ENCODE measurements at places on chromosomes 5 and 9.
A peak's percentile ranks its signal among the peaks of the same experiment; 100 is the strongest.

DNA sequence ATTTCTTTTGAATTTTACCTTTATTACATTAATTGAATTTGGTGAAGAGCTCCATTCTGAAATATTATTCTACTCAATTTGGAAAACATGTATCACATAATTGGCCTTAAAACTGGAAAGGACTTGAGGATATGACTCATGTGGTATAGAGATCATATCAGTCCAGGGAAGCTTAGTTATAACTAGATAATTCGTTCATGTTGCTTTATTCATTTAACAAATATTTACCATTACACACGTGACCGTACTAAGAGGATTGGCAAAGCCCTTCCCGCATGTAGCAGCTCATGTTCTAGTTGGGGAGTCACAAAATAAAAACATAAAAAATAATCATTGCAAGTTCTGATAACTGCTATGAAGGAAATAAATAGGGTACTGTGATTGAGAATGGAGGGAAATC, 1816.5 kb downstream of the MAT2B start:
- DNase-seq: no peak

DNA sequence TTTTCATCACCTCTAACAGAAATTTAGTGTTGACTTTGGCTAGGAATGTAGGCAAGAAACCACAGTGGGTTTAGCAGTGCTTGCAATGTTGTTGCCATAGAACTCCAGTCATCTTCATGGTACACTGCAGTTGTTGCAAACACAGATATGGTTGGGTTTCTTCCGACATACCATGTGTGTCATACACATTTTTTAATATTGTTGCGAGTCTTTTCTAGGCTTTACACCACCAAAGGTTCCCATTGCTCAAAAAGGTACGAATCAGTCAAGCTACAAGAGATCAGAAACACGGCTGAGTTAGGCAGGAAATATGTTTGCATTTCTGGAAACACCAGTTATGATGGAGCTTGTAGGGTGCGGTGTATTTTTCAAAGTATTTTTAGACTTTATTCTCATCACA, 172.4 kb downstream of the SYK start:
- DNase-seq: no peak

DNA sequence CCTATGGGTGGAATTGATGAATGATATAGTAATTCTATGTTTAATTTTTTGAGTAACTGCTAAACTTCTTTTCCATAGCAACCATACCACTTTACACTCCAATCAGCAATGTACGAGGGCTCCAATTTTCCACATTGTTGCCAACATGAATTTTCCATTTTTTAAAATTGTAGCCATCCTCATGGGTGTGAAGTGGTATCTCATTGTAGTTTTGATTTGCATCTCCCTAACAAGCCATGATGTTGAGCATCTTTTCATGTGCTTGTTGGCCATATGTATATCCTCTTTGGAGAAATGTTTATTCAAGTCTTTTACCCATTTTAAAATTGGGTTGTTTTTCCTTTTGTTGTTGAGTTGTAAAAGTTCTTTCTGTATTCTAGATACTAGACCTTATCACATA, 48.9 kb downstream of the TMOD1 start:
- no peak for DNase-seq

- DNase-seq: no peak
Measured at GRCh38 chr9:35484406-35484805, 5.5 kb upstream of the RUSC2 start.

- DNase-seq: no peak
Measured at GRCh38 chr5:9265441-9266287, 280.2 kb downstream of the SEMA5A start.

- no peak for DNase-seq
Measured at GRCh38 chr5:136028782-136029742, at the start of gene TGFBI. TGFBI (plus strand) TSS chr5:136028988; CDS start chr5:136029056, 68 bp downstream.

DNA sequence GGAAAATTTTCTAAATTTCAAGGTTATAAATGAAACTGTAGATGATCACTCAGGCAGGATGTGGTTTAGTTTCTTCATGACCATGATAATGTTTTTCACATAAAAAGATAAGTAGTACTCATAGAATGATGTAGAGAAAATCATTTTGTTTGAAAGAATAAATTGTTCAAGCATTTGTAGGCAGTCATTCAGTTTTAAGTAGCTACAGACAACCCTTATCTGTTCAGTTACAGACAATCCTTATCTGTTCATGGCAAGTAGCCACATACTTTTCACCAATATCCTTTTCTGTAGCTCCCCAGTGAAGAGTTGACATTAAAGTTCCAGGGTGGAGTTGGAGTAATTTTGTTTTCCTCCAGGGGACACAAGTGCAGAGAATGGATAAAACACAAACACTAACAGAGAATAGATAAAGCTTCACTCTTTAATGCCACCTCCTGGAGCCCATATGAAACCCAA, 278.1 kb upstream of the TNC start:
- no peak for DNase-seq

GRCh38 chr9:131743096-131743495, 3.2 kb upstream of the RAPGEF1 start:
- DNase-seq: no peak

DNA sequence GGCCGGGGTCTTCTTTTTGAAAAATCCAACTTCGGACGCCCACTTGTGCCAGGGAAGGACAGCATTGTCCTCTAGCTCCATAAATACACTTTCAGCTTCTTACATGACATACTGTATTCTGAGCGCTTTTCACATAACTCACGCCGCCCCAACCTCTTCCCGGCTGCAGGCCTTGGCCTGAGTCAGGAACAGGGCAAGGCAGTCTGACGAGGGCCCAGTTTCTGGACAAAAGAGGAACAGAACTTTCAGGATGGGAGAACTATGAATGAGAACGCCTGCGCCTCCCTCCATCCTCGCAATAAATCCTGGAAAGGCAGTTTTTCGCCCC, 650 bp downstream of the DCTN4 start:
- no peak for DNase-seq

DNA sequence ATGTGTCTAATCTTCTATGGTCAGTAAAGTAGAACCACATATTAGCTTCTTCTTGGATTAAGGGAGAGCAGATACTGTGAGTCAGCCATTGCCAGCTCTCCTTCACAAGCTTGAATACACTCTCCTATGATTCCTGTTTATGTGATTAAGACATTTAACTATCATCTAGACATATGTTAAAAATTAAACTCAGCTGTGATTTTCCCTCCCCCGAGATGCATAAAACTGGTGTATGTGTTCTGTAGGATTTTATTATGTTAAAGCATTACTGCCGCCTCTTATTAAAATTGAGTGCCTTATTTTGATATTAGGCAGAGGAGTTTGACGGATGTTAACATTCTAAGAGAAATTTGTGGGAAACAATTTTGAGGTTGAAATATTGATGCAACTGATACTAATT, 114.6 kb downstream of the ACTBL2 start:
- DNase-seq: no peak

DNA sequence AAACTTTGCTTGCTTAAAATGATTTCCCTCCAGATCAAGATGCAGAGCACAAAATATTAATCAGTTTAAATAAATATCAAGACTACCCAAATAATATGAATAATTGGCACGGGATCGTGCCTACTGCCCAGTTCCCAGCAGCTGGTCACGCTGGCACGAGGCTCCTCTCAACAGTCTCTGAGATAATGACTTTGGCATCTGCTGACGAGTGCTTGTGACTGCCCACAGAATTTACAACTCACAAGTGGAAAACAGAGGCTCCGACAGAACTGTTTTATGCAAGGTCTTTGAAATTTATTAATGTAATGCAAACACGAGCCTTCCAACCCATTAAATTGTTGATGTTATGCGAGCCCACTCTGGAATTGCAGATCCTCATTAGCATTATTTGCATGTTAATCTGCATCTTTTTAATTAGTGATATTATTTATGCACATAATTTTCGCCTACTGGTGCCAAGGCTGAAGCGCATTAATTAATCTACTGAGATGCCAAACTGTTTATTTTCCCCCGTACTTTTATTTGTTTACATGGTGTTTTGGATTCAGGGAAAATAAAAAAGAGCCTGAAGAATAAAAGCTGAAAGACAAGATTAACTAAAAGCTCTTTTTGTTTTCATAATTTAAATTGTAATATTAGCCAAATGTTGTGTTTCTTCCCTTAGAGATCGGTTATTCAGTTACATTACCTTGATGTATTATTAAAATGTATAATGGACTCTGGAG, 369.3 kb upstream of the IRX1 start:
- DNase-seq: peak; percentile 77

GRCh38 chr9:89513837-89514236, 15.9 kb upstream of the SEMA4D start:
- DNase-seq: no peak

- DNase-seq: no peak
Measured at GRCh38 chr5:133696782-133697507, 84.6 kb upstream of the FSTL4 start.

DNA sequence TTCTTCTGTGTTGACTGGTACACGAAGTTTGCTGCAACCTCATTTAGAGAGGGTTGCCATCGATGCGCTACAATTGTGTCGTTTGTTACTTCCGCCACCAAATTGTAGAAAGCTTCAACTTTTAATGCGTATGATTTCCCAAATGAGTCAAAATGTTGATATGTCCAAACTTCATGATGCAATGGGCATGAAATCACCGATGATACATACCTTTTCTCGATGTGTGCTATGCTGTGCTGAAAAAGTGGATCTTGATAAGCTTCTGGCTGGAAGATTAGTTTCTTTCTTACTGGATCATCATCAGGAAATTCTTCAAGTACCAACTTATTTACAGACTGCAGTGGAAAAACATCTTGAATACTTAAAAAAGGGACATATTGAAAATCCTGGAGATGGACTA, 65.7 kb downstream of the TMEM38B start:
- no peak for DNase-seq

DNA sequence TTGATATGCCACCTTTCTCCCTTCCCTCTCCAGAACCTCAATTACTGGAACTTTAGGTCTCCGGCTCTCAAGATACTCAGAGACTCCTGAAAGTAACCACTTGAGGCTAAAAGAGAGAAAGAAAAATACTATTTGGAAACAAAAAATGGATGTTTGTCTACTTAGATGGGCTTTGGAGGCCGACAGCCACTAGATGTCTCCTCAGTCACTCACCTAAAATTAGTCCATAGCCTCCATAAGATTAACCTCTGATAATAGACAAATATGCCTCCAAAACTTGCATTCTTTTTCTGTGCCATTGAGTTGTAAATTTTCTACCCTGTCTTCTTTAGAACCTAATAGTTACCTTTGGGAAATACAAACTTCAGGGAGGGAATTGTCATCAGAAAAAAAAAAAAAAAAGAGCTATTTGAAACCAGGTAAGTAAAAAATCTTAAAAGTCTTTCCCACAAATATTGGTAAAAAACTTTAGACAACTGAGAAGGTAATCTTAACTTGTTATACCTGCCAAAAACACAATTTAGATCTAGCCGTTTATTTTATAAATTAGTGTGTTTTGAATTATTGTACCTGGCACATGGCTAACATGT, 11.2 kb upstream of the PCDH1 start:
- no peak for DNase-seq

DNA sequence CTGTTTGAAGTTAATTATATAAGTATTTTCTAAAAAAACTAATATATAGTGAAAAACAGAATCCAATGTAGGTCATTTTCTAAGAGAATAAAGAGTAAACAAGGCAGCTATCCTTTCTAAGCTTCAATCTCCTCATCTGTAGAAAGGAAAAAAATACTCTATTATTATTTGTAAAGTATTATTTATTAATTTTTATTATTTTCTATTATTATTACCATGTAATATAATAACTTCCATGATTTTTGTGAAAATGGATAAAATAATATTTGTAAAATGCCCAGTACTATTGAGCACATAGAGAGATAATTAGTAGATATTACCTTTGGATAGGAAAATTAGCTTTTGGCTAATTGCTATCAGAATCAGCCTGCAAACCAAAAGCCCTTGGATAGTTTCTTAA, 684.4 kb downstream of the MTRR start:
- DNase-seq: no peak

- DNase-seq: no peak
Measured at GRCh38 chr5:2591777-2592453, 159.6 kb downstream of the IRX2 start.

DNA sequence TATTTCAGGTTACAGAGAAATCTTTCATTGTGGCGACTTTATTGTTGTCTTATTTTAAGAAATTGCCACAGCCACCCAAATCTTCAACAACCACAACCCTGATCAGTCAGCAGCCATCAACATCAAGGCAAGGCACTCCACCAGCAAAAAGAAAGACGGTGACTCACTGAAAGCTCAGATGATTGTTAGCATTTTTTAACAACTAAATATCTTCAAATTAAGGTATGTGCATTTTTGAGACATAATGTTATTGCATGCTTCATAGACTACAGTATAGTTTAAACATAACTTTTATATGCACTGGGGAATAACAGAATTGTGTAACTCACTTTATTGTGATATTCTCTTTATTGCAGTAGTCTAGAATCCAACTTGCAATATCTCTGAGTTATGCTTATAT, 263.4 kb downstream of the TMEM232 start:
- DNase-seq: no peak

GRCh38 chr5:38719916-38720315, 125.9 kb upstream of the OSMR start:
- DNase-seq: no peak

GRCh38 chr5:32760091-32760509, 49.0 kb downstream of the NPR3 start:
- DNase-seq: no peak

GRCh38 chr9:95731876-95732275, 143.6 kb upstream of the ERCC6L2 start:
- no peak for DNase-seq

DNA sequence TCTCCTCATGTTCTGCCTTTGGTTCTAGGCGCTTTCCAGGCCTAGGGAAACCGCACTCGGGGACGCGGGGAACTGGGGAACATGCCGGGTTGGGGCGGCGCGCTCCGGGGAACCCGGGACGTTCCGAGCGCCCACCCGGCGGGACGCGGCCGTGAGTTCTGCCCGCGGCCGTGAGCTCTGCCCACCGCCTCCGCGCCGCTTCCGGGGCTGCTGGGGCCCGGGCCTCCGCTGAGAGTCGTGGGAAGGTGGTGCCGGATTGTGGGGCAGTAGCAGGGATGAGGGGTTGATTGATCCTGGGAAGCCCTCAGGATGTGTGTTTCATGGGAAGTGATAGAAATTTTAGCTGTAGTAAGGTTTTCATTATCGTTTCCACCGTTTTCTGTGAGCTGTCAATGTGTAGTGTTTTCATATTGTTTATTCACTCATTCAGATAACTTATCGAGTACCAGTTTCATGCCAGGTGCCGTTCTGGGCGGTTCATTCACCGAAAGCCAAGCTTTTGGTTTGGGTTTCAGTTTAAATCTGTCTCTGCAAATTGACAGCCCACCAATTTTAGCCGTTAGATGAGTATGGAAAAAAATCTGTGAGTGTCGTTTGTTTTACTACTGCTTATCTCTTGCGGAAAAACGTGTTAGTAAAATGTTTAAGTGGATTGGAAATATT, 657 bp downstream of the MTRR start:
- no peak for DNase-seq

- DNase-seq: peak; percentile 31
Measured at GRCh38 chr9:2336055-2336454, 285.5 kb upstream of the VLDLR start.

DNA sequence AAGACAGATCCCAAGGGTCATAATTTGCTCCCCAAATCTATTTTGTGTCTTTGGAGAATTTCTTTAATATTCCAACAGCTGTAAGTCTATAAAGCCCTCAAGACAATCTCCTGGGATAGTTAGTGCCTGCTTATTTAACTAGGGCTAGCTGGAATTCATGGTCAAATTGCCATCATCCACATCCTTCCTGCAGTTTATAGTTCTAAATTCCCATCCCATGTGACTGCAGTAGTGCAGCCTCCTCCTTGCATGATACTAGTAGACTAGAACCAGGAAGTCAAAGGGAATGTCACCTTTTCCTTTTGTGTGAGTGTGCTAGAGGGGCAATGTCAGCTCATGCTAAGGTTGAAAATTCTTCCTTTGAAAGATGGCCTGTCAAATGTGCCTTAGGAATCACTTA, 214.8 kb upstream of the PIK3R1 start:
- DNase-seq: no peak

All from NCI-H1105 treated with DMSO at 0.1 percent for 48 hours (cell line).